ENCODE measurements at places on chromosomes 5 and 9. TPM values are rescaled to one million over a fixed set of nuclear protein-coding genes. Genes with fewer than 3 reads are reported as not detected.

- H3K4me1 ChIP-seq, result no peaks in the 10 kb centered on the region
- H3K27ac ChIP-seq, result peak overlapping the region; percentile 92
- DNase-seq, result no peak
- no peak overlapping the region for H3K4me3 ChIP-seq
- no peaks in the 10 kb centered on the region for H3K27me3 ChIP-seq
- H3K36me3 ChIP-seq, result no peaks in the 10 kb centered on the region
Measured at GRCh38 chr9:87711857-87712800, 13.8 kb upstream of the CTSL start.

- no peak overlapping the region for H3K4me3 ChIP-seq
- H3K4me1 ChIP-seq, result no peaks in the 10 kb centered on the region
- no peak for DNase-seq
- H3K27ac ChIP-seq, result no peak overlapping the region
- no peaks in the 10 kb centered on the region for H3K27me3 ChIP-seq
- H3K36me3 ChIP-seq, result no peaks in the 10 kb centered on the region
Measured at GRCh38 chr5:149210968-149211490, 60.6 kb upstream of the AFAP1L1 start.

GRCh38 chr5:95946451-95946850 lies 15.2 kb downstream of the ELL2 start:
- DNase-seq, result no peak
- no peaks in the 10 kb centered on the region for H3K4me1 ChIP-seq
- no peak overlapping the region for H3K27ac ChIP-seq

The ABO gene
- 1.1 TPM for total RNA-seq

The ADAMTS12 gene
- total RNA-seq, result 4.4 TPM

GRCh38 chr9:112848316-112849151 lies 42.1 kb downstream of the SLC46A2 start:
- no peaks in the 10 kb centered on the region for H3K27me3 ChIP-seq
- no peak overlapping the region for H3K4me3 ChIP-seq
- no peak for DNase-seq
- no peak overlapping the region for H3K27ac ChIP-seq
- no peaks in the 10 kb centered on the region for H3K4me1 ChIP-seq

- H3K4me1 ChIP-seq, result no peaks in the 10 kb centered on the region
- no peak overlapping the region for H3K4me3 ChIP-seq
- H3K27ac ChIP-seq, result no peak overlapping the region
- H3K27me3 ChIP-seq, result no peaks in the 10 kb centered on the region
- DNase-seq, result no peak
Measured at GRCh38 chr5:100505984-100506670, 29.0 kb upstream of the FAM174A start.

- no peak overlapping the region for H3K27ac ChIP-seq
- no peaks in the 10 kb centered on the region for H3K4me1 ChIP-seq
- H3K27me3 ChIP-seq, result no peaks in the 10 kb centered on the region
Measured at GRCh38 chr5:59371525-59372127, 521.9 kb downstream of the PDE4D start.

The PPP2R2B gene
- total RNA-seq, result 1.6 TPM

- DNase-seq, result no peak
- no peaks in the 10 kb centered on the region for H3K4me1 ChIP-seq
- no peaks in the 10 kb centered on the region for H3K27me3 ChIP-seq
Measured at GRCh38 chr5:177501874-177502678, 4.7 kb upstream of the PDLIM7 start.

DNA sequence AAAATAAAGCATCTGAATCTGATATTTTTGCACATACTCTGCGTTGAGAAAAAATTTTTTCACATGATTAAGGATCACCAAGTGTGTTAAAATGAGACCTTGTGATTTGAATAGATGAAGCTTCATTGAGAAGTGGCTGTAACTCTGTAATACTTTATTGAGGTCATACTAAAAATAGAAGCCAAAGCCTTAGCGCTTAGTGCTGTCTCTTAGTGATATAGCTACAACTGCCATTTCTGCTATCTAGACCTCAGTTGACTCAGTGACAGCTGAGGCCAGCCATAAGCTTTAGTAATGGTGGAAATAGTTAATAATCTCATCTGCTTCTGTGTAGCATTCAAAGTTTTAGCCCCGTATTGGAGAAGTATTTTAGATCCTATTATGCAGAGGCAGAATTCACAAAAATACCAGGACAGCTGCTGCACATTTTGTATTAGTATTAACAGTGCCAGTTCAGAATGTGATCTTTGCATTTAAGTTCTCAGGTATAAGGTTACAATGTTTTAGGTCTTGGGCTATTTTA lies 107.4 kb upstream of the SGCD start:
- H3K4me1 ChIP-seq, result no peaks in the 10 kb centered on the region
- H3K27ac ChIP-seq, result no peak overlapping the region
- no peak overlapping the region for H3K4me3 ChIP-seq
- no peak for DNase-seq

DNA sequence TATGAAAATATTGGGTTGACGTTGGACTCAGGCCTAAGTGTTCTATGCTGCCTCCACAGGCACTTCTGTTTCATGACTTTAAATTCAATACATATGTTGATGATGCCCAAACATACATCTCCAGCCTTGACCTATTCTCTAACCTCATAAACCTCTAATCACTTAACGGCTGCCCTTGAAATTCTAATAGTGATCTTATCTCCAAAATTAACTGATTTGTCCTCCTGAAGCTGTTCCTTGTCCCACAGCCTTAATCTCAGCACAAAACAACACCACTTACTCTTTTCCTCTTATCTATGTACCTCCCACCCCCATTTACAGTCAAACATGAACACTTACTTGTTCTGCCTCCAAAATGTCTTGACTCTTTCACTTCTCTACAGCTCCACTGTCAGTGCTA lies 43.3 kb downstream of the FGF10 start:
- H3K36me3 ChIP-seq, result no peaks in the 10 kb centered on the region
- DNase-seq, result no peak
- H3K27ac ChIP-seq, result no peak overlapping the region
- H3K27me3 ChIP-seq, result no peaks in the 10 kb centered on the region
- H3K4me1 ChIP-seq, result no peaks in the 10 kb centered on the region
- H3K4me3 ChIP-seq, result no peak overlapping the region

DNA sequence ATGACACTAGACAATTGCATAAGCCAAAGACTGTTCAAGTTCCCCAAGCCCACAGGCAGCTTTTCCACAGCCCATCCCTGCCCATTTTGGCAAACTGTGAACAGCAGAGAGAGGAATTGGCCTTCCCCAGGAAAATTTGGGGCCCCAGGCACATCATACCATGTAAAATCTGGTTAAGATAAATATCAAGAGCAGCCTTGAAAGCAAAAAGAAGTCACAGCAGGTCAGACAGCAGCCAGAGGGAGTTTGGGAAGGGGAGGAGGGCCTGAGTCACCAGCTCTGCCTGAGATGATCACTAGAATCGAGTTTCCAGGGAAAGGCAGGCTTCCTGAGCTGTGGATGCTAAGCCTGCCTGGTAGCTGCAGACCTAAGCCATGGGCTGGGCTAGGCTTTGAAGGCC lies 179.2 kb downstream of the RFK start:
- H3K36me3 ChIP-seq, result no peaks in the 10 kb centered on the region
- no peaks in the 10 kb centered on the region for H3K4me1 ChIP-seq

DNA sequence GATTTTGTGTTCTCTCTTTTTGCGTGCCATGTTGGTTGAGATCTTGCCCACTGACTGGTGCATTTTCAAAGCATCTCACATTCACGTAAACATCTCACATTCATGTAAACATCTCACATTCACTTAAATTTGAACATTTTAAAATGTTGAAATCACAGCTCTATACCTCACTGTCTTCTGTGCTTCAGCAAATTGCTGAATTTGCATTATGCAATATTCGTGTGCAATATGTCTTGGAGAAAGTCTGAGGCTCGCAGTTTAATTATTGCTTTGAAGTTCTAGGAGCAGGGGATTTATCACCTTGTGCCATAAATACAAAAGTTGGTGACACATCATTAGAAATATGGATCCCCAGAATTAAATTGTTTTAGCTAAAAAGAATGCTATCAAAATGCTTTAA lies 42.6 kb downstream of the TNFSF15 start:
- no peaks in the 10 kb centered on the region for H3K27me3 ChIP-seq
- no peak for DNase-seq

The HTR4 gene
- total RNA-seq, result 0.15 TPM

DNA sequence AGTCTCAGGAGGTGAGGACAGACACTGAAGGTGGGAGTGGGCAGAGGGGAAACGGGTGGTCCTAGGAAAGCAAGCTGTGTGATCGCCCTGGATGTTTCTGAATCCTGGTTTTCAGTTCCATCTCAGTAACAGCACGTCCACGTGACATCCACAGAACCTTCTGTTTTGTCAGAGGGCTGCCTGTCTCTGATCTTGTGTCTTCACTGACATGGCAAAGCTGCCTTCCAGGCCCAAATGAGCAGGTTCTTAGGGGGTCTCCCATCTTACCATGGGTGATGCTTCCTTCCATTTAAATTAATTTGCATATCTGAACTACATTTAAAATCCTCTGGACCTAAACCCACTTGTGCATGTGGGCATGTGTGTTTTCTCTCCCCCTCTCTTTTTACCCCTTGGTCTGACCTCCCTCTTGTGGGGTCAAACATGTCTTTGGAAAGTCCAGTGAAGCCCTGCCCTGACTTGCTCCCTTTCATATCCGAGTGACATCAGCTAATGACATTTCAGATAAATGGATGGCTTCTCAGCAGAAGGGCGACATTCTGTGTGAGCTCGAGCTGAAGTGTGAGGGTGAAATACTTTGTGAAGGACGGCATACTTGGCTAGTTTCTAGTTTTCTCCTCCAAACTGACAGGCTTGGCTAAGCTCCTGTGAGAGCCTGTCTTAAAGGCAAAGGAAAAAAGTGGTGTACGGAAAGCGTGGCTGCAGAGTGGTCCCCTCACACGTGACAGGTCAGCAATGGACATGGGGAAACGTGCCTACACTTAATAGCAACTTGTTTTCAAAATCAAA lies 204.8 kb upstream of the S1PR3 start:
- H3K27me3 ChIP-seq, result no peaks in the 10 kb centered on the region
- DNase-seq, result no peak
- no peak overlapping the region for H3K4me3 ChIP-seq
- H3K27ac ChIP-seq, result no peak overlapping the region

GRCh38 chr5:76715736-76716455 lies at the start of gene F2R:
F2R (plus strand) TSS chr5:76716126; CDS start chr5:76716308, 182 bp downstream.
- peak within 1 kb of the TSS; percentile 75 for H3K27ac ChIP-seq
- peaks cover 4% of the 10 kb centered on the region for H3K4me1 ChIP-seq
- DNase-seq, result no peak
- no peaks in the 10 kb centered on the region for H3K36me3 ChIP-seq
- peak within 1 kb of the TSS; percentile 87 for H3K4me3 ChIP-seq

The TSSK1B gene
- 0.73 TPM for total RNA-seq

GRCh38 chr9:15720861-15721260 lies 168.0 kb downstream of the CCDC171 start:
- no peak overlapping the region for H3K27ac ChIP-seq
- DNase-seq, result no peak

The ENG gene
- 21.5 TPM for total RNA-seq

DNA sequence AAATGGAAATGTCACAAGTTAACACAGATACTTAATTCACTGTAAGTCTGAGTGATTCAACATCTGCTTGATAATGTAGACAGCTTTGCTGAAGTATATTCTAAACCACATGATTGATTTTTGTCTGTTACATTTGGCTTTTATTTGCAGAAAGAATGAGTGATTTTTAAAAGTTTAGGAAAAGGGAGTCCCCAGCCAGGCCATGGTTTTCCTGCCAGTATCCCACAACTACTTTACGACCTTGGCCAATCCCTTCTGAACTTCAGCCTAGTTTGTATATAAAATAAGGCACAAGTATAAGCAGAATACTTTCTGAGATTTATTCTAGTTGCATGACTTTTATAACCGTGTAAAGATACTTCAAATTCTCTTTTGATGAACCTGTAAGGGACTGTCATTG lies 27.1 kb downstream of the WDR36 start:
- peaks cover 12% of the 10 kb centered on the region for H3K36me3 ChIP-seq
- no peak overlapping the region for H3K4me3 ChIP-seq
- no peaks in the 10 kb centered on the region for H3K4me1 ChIP-seq
- H3K27ac ChIP-seq, result no peak overlapping the region
- no peaks in the 10 kb centered on the region for H3K27me3 ChIP-seq
- no peak for DNase-seq

DNA sequence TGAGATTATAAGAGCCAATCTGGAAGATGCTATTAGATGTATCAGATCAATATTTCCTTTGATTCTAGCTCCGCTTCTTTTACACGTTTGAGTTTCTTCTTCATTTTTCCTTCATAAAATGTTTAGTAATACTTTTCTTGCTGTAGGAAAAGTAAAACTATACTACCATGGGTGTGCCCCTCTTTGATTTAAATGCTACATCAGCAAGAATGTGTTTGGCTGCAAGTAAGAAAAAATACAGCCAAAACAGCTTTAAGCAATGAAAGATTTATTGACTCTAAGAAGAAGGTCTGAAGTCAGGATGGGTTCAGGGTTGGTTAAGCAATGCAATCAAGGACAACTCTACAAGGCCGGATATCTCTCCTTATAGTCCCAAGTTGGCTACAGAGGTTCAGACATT lies 126.4 kb downstream of the KCTD16 start:
- no peak overlapping the region for H3K4me3 ChIP-seq
- no peaks in the 10 kb centered on the region for H3K36me3 ChIP-seq
- H3K4me1 ChIP-seq, result no peaks in the 10 kb centered on the region
